Uterus (tissue), 4 donors: ENCODE measurements at places on chromosomes 5 and 9. TPM values are rescaled to one million over a fixed set of nuclear protein-coding genes. Genes with fewer than 3 reads are reported as not detected.
A peak's percentile ranks its signal among the peaks of the same experiment; 100 is the strongest.

DNA sequence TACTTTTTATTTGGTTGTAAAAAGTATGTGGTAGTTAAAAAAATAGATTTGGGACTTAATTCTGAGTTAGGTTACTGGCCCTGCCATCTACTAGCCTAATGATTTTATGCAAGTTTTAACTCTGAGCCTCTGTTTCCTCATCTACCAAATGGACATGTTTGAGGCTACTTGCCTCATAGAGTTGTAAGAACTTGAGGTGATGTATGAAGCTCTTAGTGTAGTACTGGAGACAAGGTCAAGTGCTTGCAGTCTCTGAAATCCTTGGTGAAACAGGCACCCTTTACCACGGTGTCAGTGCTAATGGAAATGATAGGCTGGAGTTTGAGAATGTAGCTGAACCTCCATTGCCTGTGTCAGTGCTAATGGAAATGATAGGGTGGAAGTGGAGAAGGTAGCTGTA, 15.3 kb downstream of the GPR107 start:
- DNase-seq = no peak

DNA sequence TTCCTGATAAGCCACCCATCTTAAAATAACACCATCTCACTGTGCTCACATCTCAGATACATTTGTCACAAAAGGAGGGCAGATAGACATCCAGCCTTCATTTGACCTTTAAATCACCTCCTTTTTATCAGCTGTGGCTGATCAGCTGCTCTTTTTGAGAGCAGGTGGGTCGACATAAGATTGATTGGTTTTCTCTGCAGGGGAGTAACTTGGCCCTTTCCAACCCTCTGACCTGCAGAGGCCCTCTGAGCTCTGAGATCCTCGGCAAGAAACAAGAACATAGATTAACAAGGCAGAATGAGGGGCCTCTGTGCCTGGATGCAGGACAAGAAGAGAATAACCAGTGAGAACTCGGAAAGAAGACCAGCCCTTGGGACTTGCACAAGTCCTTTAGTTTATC, 33.5 kb upstream of the GLRA1 start:
- DNase-seq = no peak

DNA sequence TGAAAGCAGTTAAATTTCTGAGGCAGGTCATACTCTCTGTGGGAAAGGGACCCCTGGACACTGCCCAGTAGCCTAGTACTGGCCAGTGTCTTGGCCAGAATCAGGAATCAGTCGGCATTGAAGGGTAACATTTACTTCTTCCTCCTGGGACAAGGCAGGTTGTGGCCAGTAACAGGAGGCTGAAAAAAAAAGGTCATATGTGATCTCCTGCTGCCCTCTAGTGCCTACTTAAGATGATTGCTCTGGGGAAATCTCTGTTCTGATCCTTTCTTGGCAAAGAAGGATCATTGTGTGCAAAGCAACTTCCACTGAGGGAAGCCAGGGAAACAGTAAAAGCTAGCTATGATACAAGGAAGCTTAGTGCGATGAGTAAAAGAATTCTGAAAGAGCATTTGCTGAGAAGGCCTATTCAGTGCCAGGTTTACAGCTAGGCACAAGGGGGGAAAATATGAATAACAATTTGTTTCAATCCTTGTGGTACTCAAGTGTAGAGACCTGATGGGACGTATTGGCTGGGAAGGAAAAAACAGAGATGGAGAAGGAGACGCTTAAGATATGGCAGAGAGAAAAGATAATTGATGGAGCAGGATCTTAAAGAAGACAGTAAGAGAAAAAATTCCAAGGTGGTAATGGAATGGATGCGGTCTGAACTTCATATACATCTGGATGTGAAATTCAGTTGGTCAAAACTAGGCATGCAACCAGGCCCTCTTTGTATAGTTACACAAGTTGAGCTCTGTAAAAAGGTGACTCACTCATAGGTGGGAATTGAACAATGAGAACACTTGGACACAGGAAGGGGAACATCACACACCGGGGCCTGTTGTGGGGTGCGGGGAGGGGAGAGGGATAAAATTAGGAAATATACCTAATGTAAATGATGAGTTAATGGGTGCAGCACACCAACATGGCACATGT, 25.8 kb upstream of the TRIM32 start:
- peak; percentile 48 for DNase-seq

DNA sequence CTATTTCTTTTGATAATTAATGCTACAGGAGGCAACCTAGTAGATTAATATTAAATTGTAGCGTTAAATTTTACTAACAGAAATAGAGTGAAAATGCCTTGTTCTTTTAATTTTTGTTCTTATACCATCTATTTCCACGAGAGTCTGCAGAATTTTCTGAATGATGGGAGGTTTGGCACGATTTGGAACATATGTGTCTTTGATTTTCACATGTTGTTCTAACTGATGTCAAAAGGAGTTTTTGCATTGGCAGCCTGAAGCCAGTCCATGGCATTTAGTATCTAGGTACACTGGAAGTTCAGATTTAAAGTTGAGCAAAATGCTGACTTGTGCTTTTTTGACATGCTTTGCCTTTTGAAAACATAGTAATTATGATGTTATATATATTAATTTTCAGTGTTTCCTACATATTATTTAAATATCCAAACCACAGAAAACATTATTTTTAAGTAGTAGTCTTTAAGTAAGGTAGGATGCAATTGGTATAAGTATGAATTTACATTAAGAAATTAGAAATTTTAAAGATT, 103.0 kb downstream of the PBX3 start:
- no peak for DNase-seq

DNA sequence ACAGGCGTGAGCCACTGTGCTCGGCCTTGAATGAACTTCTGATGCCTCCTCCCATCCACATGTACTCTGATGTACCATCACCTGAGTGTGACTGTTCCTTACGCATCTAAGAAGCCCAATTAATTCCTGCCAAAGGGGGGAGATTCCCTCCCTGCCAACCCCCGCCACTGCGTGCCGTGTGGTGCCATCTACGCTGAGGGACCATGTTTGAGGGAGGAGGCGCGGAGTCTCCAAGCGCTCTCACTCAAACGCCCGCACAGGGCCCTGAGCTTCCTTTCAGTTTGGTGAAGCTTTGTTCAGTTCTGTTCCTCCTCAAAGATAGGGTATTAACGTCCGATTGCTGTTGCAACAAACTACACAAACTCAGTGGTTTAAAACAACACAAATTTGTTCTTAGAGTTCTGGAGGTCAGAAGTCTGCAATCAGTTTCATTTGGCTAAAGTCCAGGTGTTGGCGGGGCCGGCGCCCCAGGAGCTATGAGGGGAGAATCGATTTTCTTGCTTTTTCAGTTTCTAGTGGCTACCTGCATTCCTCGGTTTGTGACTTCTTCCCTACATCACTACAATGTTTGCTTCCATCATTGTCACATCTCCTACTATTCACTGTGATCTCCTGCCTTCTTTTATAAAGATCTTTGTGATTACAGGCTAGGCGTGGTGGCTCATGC, 13.9 kb upstream of the PRXL2C start:
- DNase-seq = no peak

- DNase-seq = no peak
These were observed 12.8 kb downstream of the CEP78 start for GRCh38 chr9:78248635-78249034.

DNA sequence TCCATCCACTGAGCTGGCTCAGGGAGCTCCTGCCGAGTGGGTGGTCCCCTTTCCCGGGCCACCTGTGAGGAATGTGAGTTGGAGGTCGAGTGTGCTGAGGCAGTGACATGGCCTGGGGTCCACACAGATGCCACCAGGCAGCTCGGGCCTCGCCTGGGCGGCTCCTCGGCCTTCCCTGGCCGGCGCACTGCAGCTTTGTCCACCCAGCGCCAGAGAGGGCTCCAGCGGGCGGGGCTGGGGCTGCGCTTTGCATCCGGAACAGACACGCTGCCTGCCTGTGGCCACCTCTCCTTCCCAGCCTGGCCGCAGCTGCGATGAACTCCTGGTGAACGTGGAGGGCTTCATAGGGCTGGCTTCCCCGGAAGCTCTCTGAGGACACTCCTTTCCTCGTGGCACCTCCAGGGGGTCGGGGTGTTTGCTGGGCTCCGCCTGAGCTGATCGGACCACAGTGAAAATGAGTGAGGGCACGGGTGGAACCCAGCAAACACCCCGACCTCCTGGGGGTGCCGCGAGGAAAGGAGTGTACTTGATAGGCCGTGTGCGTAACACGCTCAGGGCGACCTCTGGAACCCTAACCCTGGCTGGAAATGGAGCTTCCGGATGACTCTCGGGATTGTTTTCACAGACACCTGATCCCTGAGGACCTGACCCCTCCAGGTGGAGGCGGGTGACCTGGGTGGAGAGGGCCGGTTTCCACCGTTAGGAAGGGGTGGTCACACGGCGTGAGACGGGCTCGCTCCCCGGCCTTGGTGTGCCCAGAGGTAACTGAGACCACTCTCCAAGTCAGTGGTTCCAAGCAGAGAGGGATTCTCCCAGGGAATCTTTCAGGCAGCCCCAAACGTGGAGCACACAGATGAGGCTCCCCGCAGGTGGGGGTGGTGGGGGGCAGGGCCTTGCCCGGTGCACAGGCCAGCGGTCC, 31.8 kb upstream of the RXRA start:
- peak; percentile 41 for DNase-seq

DNA sequence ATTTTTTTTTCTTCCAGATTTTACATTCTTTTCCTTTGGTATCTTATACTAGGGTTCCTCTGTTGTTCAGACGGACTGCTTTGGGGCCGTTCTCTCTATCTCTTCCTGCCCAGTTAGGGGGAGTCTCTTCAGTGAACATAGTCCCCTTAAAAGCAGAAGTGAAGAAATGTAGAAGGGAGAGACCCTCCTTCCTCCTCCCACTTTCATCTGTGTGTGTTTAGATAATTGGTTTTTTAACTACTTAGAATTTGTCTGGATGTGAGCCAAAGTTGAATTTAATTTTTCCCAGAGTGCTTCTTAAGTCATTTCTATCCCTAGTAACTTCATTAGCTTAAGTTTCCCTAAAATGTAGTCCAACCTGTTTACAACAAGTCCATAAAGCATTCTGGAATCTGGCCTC, 167.5 kb downstream of the HACD4 start:
- no peak for DNase-seq

GRCh38 chr5:77231471-77232138, 21.1 kb downstream of the PDE8B start:
- DNase-seq = no peak

DNA sequence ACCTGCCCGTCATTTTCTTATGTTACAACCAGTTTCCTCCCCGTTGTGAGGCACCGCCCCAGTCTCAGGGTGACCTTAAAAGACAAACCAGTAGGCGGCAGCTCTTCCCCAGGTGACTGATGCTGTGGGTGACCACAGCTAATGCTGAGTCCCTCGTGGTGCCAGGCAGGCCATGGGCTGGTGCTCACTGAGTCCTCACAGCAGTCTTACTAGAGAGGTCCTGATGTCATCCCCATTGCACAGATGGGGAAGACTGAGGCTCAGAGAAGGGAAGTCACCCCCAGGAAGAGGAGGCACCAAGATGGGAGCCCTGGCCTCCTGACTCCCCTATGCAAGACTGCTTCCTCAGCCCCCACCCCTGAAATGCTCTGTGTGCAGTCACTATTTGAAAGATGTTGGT, 978 bp downstream of the CFAP157 start:
- DNase-seq = no peak

DNA sequence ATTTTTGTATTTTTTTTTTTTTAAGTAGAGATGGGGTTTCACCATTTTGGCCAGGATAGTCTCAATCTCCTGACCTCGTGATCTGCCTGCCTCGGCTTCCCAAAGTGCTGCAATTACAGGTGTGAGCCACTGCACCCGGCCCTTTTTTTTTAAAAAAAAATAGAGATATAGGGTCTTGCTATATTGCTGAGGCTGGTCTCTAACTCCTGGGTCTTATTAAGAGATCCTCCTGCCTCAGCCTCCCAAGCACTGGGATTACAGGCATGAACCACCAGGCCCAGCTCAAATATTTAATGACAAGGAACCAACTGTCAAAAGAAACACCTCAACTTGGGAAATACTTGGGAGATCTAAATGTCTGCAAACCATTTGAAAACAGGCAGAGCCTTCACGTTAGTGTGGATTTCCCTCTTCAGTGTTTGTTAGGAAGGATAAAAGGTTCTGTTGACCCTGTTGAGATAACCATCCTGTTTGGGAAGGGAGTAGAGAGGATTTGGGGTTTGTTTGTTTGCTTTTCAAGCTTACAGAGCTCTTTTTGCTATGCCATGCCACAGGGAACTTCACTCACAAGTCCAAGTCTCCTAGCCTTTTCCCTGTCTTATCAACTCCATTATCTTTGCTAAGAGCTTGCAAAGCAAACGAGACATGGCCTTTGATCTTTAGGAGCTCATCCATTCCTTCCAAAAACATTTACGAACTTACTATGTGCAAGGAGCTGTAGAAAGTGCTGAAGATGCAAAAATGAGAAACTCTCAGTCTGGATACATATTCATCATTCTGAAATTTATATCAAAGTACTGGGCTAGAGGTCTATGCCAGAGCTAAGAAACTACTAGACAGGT, 7.5 kb downstream of the FAXDC2 start:
- no peak for DNase-seq

DNA sequence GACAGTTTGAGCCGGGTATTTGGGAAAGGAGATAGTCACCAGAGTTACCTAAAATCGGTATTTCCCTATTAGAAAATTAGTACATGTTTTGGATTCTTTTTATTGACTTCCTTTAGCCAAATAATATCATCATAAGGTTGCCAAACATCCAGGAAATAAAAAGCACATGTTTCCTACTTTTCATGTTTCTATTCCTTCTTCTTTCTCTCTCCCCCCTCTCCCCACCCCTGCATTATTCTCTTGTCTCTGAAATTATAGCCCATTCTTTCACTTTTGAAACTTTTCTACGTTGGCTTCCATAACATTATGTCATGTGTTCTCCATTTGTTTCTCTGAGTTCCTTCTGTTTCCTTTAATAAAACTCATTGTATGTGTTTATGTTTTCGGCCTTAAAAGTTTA, 161.9 kb downstream of the ALDH1A1 start:
- no peak for DNase-seq

DNA sequence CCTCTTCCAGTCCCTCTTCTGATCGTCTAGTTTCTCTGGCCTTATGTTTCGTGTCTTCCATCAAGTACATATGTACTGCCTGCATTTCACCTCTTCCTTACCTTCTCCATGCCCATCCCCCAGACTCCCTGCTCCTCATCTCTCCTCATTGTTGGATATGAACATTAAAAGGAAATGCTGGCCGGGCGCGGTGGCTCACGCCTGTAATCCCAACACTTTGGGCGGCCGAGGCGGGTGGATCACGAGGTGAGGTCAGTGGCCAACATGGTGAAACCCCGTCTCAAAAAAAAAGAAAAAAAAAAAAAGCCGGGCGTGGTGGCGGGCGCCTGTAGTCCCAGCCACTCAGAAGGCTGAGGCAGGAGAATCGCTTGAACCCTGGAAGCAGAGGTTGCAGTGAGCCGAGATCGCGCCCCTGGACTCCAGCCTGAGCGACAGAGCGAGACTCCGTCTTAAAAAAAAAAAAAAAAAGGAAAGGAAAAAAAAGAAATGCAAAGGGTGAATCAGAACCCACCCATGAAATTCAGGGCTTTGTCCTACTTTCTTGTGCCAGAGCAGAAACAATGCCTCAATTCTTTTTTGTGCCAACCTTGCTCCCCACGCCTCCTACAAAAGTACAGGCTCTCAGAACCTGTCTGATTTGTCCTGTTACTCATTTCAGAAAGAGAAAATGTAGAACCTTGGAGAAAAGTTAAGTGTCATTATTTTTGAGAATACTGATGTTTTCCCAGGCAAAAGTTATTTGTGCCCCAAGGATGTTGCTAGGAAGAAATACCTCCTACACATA, 1.5 kb upstream of the ZFR start:
- no peak for DNase-seq

- DNase-seq = no peak
These were observed 1637.9 kb upstream of the ACO1 start for GRCh38 chr9:30746589-30746988.

The AK1 gene
- total RNA-seq = 54.3 TPM

The PCDHGB2 gene
- total RNA-seq = 0.59 TPM
